Stimulated activated CD8-positive, alpha-beta memory T cell treated with anti-CD3 and anti-CD28 coated beads, Interleukin-7, amount 100 ng/mL, for 1 hour (primary cell): ENCODE measurements at places on chromosomes 7 and 10.

- no peak for DNase-seq
Observed at GRCh38 chr10:4397337-4397736, 428.7 kb upstream of the AKR1E2 start.

- no peak for DNase-seq
Observed at GRCh38 chr7:154627646-154628290, 375.2 kb downstream of the PAXIP1 start.

DNA sequence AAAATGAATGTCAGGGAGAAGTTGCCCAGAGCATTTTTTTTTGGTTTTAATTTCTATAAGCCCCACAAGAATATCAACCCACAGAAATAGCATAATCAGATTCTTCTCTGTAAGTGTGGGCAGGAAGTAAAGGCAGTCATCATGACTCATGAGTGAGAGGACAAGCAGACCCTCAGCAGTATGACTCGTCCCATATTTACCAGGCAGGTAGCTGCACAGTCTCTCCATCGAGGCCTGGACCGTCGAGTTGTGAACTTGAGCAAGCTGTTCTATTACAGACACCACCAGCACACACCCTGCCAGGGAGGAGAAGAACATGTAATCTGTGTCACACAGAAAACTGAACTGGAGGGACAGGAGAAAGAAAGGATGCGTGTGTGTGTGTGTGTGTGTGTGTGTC, 37.8 kb downstream of the AOAH start:
- peak; percentile 6 for DNase-seq

DNA sequence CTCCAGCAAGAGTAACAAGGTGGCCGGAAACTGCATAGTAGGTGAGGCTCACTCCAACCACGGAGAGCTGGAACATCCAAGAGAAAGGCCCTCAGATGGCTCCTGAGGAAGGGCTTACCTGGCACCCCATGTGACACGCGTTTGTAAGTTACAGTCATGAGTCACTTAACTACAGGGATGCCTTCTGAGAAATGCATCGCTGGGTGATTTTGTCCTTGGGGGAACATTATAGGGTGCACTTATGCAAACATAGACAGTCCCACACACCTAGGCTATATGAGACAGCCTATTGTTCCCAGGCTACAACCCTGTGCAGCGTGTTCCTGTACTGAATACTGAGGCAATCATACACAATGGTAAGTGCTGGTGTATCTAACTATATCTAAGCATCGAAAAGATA, 139.9 kb downstream of the PKD1L1 start:
- DNase-seq: no peak

DNA sequence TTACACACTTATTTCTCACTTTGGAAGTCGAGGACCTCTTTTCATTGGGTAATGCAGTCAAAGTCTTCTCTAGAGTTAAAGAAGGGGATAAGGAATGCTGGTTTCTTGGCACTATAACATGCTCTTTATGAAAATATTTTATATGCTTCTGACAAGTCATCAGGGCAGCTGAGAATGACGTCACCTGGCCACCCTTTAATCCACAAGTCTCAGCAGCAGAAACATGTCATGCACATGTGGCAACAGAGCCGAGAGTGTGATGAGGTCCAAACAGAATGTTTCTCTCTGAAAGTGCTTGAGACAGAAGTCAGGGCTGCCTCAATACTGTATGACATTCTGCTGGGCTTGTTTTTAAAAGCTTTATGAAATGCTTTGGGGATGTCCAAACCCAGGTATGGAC, 63.5 kb upstream of the C10orf90 start:
- DNase-seq: no peak

- DNase-seq: no peak
Observed at GRCh38 chr7:729140-730000, 2.3 kb upstream of the PRKAR1B start.

DNA sequence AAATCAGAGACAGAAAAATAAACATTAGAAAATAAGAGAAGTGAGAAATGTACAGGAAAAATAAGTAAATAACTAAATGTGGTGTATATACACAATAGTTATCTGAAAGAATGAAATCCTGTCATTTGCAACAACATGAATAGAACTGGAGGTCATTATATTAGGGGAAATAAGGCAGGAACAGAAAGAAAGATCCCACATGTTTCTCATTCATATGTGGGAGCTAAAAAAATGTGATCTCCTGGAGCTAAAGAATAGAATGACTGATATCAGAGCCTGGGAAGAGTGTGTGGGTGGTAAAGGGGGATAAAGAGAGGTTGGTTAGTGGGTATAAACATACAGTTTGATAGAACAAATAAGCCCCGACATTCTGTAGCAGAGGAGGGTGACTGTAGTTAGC, 27.3 kb downstream of the PLXDC2 start:
- no peak for DNase-seq
